ENCODE measurements at places on chromosomes 7 and 10. TPM values are rescaled to one million over a fixed set of nuclear protein-coding genes. Genes with fewer than 3 reads are reported as not detected.

GRCh38 chr10:48655411-48656240 is 29.0 kb upstream of the WDFY4 start:
- H3K4me1 ChIP-seq, result peaks cover 6% of the 10 kb centered on the region
- H3K27me3 ChIP-seq, result peaks cover 30% of the 10 kb centered on the region
- H3K4me3 ChIP-seq, result no peak overlapping the region
- H3K36me3 ChIP-seq, result no peaks in the 10 kb centered on the region
- H3K27ac ChIP-seq, result no peak overlapping the region
- DNase-seq, result no peak

DNA sequence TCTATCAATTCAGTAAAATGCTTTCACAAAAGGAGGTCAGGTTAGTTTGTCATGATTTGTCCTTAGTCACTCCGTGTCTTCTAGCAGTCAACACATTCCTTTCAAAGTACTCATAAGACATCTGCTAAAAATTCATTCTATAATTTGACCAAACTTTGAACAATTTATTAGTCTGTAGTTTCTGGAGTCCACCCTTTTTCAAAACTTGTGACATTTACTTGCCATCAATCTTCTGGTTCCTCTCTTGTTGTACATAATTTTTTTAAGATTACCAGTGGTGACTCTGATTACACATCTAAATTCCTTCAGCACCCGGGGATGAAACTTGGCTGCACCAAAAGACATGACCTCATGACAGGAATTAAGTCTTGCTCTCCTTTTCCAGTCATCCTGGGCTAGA is 130.1 kb downstream of the NEBL start:
- no peak overlapping the region for H3K27ac ChIP-seq
- no peak for DNase-seq

DNA sequence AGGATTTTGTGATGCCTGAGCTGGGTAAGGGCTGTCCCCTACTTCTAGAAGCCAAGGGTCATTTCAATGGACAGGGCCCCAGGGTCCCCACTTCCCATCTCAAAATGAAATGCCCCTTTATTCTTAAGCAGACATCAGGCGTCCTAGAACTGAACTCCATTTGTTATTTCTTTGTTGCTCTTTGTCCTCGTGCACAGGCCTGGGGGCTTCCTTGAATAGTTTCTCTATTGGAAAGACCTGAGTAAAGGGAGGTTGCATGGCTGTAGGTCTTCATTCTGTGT is 311.4 kb upstream of the ZNF32 start:
- no peak overlapping the region for H3K27ac ChIP-seq
- H3K4me3 ChIP-seq, result no peak overlapping the region
- no peaks in the 10 kb centered on the region for H3K4me1 ChIP-seq
- peaks cover 12% of the 10 kb centered on the region for H3K27me3 ChIP-seq
- DNase-seq, result no peak
- H3K36me3 ChIP-seq, result no peaks in the 10 kb centered on the region

DNA sequence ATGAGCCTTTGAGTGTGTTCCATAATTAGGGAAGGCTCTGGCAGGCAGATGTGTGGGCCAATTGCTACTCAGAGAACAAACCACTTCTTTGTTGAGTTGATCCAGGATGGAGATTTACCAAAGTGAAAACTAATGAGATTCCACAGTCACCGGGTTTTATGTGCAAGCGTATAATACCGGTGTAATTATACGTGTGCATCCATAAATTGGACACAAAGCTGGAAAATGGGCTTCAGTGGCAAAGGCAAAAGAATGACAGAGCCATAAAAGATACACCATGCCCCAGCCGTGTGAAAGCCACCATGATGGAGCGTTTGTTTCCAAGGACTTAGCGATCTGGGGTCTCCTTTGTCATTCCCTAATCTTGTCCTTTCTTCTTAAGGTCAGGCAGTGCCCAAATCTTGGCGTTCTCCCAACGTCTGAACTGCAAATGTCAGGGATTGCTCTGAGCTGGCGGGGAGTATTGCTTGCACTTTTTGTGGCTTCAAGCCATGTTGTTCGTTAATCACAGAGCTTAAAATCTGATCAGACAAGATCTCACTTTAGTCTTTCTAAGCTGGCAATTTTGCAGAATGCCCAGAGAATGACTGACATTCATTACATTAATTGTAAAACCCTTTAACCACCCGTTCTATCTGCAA is 70.1 kb downstream of the NPTX2 start:
- DNase-seq, result no peak
- H3K27me3 ChIP-seq, result no peaks in the 10 kb centered on the region
- H3K4me1 ChIP-seq, result no peaks in the 10 kb centered on the region
- no peaks in the 10 kb centered on the region for H3K36me3 ChIP-seq

DNA sequence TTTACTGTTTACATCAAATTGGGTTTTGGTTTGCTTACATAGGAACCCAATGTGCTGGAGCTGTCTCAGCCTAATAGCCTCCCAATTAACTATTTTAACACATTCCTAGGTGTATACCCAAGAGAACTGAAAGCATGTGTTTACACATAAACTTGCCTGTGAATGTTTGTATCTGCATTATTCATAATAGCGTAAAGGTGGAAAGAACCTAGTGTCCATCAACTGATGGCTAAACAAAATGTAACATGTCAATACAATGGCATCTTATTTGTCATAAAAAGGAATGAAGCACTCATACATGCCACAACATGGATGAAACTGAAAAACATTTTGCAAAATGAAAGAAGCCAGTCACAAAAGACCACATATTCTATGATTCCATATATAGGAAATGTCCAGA is 160.6 kb upstream of the EEPD1 start:
- no peaks in the 10 kb centered on the region for H3K36me3 ChIP-seq
- DNase-seq, result no peak
- H3K27ac ChIP-seq, result no peak overlapping the region
- H3K4me3 ChIP-seq, result no peak overlapping the region
- H3K4me1 ChIP-seq, result no peaks in the 10 kb centered on the region
- no peaks in the 10 kb centered on the region for H3K27me3 ChIP-seq

DNA sequence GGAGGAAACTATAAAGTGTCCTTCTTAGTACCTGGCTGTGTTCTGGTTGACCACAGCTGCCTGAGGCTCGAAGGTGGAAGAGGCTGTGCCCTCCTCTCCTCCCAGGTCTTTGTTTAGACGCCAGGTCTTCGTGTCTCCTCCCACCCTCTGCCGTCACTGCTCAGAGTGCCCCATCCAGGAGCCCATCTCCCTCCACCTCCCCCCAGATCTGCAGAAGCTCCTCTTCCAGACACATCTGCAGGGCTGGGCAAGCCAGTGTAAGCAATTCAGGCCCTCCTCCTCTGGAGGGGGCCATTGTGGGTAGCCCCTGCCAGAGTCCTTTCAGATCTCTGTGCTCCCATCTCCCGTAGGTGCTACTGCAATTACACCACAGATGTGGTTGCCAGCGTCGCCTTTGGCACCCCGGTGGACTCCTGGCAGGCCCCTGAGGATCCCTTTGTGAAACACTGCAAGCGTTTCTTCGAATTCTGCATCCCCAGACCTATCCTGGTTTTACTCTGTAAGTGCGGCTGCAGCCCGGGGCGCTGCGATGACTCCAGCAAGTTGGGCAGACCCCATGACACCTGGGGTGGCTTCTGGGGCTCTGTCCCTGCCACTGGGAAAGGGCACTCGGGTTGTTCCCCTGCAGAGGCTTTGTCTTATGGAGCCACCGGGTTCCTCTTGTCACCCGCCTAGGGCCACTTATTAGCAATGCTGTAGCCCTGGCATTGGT is 107.5 kb downstream of the PARP12 start:
- DNase-seq, result no peak
- no peak overlapping the region for H3K4me3 ChIP-seq
- no peaks in the 10 kb centered on the region for H3K36me3 ChIP-seq
- no peak overlapping the region for H3K27ac ChIP-seq
- H3K4me1 ChIP-seq, result no peaks in the 10 kb centered on the region

DNA sequence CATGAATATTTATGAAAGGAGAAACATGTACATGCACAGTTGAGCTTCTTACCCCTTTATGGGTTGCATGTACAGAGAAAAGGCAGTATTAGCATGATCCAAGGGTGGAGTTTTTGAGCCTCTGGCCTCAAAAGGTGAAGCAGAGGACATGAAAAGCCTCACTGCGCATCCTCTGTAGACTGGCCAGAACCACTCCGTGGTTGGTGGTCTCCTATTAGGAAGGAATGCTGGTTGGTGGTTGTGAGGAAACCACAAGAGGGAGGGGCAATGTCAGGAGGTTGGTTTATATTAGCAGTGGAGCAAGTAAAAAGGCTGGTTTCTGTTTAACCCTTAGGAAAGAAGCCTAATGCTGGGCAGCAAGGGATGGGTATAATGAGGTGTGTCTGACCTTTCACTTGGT is 37.5 kb downstream of the AHCYL2 start:
- H3K36me3 ChIP-seq, result no peaks in the 10 kb centered on the region
- peak; percentile 8 for DNase-seq
- H3K4me3 ChIP-seq, result no peak overlapping the region
- H3K27ac ChIP-seq, result no peak overlapping the region
- peaks cover 16% of the 10 kb centered on the region for H3K4me1 ChIP-seq

DNA sequence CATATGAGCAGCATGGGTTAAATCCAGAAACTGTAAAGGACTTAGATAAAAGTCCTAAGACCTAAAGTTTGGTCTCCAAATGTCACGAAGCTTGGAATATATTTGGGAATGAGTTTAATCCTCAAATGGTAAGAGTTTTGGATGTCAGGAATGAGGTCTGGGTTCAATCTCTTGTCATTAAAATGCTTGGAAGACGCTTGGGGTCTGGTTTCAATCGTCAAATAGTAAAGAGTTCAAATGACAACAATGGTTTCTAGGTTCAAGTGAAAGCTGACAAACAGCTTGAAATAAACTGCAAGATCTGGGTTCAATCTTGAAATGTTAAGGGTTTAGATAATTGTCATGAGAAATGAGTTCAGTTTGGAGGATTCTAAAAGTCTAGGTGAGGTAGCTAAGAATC is 385.5 kb upstream of the HPS1 start:
- no peaks in the 10 kb centered on the region for H3K27me3 ChIP-seq
- H3K27ac ChIP-seq, result no peak overlapping the region
- H3K4me3 ChIP-seq, result no peak overlapping the region
- no peak for DNase-seq

- no peak for DNase-seq
- peaks cover 4% of the 10 kb centered on the region for H3K36me3 ChIP-seq
- peaks cover 26% of the 10 kb centered on the region for H3K4me1 ChIP-seq
- H3K4me3 ChIP-seq, result peak overlapping the region; percentile 45
- peak overlapping the region; percentile 82 for H3K27ac ChIP-seq
Measured at GRCh38 chr10:123133541-123134342, 2.0 kb upstream of the HMX3 start.

DNA sequence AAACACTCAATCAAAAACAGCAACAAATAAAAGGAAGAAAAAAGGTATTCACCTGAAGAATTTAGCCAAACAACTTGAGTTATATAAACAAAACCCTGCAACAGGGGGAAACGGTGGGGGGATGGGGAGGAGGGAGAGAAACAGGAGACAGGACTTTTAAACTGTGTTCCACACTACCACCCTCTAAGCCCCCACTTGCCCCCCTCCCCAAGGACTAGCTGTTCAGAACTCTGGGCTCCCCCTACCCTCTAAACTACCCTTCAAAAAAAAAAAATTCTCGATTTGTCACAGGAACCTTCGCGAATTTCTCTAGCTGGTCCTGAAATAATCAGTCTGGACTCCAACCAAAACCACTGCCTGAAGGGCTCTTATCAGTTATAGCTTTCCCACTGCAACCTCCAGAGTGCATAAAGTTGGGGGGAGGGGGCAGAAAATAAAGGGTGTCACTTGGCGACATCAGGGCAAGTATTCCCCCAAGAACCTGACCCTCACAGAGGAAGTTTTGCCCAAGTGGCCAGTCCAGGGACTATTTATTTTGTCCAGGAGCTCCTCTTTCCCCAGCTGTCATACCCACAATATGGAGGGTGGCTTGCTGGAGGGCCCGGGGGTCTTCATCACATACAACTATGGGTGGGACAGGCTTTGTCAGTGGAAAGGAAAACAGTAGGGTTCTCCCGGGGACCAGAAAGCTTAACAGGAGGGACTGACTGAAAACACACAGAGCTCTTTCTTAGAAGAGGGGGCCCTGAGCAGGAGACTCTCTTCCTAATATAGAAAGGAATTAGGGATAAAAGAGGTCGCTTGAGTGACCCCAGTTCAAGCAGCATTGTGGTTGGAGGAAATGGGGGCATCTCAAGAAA is 1.3 kb downstream of the UBE2H start:
- no peak overlapping the region for H3K27ac ChIP-seq
- no peaks in the 10 kb centered on the region for H3K27me3 ChIP-seq
- H3K4me3 ChIP-seq, result no peak overlapping the region

DNA sequence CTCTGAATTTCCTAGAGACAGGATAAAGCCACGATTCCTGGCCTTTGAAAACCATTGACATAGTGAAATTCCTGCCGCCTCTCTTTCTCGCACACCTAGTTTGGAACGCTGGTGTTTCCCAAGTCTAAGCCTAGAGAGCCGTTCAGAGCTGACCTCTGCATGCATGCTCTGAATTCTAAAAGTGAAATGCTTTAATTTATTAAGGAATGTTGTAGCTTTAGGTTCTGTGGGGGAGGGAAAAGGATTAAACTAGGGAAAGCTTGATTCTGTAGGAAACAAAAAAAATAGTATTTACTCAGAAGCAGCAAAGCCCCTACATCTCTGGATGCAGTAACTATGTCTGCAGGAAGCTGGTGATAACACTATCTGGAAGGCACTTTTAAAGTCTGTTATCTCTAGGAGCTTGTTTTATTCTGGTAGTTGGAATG is 27.3 kb downstream of the PFKP start:
- H3K4me1 ChIP-seq, result peaks cover 68% of the 10 kb centered on the region
- peak overlapping the region; percentile 55 for H3K27ac ChIP-seq
- peaks cover 49% of the 10 kb centered on the region for H3K36me3 ChIP-seq
- no peaks in the 10 kb centered on the region for H3K27me3 ChIP-seq
- no peak overlapping the region for H3K4me3 ChIP-seq
- no peak for DNase-seq

DNA sequence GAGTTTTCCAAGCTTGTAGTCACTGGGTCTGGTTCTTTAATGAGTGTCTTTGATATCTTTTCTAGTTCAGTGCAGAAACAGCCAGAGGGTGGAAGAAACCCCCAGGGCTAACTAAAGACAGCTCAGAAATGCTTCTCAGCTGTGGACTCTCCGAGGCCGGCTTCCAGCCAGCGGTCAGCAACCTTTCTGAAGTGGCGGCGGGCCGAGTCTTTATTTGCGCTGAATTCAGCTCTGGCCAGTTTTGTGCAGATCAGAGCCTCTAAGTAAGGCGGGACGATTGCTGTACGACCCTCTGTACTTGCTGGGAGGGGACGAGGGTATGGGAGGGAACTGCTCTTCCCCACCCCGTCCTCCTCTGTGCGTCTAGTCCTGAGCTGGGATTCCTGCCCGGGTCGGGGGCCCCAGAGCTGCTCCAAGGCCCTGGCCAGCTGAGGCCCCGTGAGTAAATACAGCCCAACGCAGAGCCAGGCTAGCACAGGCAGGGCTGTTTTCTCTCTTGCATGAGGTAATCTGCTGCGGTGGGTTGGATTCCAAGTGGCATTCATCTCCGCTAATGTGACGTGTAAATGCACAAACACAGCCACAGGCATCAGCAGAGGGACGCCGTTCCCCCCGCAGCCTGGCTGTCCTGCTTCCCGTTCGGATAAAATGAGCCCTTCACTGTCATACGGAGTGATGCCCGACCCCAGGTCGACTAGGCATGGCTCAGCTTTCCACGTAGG is 159.8 kb downstream of the PIP4K2A start:
- no peak overlapping the region for H3K4me3 ChIP-seq
- H3K27me3 ChIP-seq, result no peaks in the 10 kb centered on the region
- peaks cover 22% of the 10 kb centered on the region for H3K36me3 ChIP-seq
- H3K27ac ChIP-seq, result no peak overlapping the region
- DNase-seq, result no peak

The CPXM2 gene
- not detected for total RNA-seq

The TNKS2 gene
- 33.8 TPM for total RNA-seq

The CALML5 gene
- not detected for total RNA-seq

The GRM3 gene
- total RNA-seq, result not detected

The GPER1 gene
- total RNA-seq, result 0.08 TPM

The ZNF783 gene
- total RNA-seq, result 21.7 TPM

The ZNF800 gene
- 43.6 TPM for total RNA-seq

Measured in activated CD4-positive, alpha-beta T cell treated with anti-CD3 and anti-CD28 coated beads, Interleukin-2, amount 10 ng/mL, durations not matched to agents 7 days and 5 days (primary cell).